ENCODE measurements at places on chromosomes 5 and 9.

- DNase-seq, result no peak
Measured at GRCh38 chr5:167708449-167708848, 583.0 kb upstream of the WWC1 start.

DNA sequence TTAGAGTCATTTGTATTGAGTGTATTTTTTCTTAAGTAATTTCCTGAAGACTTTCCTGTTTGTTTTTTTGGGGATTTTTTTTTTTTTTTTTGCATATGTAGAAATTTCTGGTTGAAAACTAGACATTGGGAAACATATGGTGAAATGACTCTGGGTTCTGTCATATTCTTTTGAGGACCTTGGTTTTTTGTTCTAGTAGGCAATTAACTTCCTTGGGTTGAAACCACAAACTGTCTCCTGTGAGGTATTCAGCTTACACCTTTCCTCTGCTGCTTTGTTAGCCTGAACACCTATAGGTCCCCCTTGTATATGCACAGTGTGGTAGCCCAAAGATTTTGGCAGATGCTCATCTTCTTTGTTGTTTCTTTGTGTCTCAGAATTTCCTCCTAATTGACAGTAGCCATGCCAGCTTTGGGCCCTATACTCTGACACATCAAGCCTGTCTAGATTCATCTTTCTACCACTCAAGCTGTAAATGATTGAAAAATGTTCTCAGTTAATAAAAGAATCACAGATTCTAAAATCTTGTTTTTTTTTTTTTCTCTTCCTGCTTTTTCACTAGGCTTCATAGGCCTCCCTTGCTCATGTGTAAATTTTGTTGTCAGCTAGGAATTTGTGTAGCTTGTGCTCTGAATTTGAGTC is 140.6 kb downstream of the COMMD10 start:
- peak; percentile 1 for DNase-seq

DNA sequence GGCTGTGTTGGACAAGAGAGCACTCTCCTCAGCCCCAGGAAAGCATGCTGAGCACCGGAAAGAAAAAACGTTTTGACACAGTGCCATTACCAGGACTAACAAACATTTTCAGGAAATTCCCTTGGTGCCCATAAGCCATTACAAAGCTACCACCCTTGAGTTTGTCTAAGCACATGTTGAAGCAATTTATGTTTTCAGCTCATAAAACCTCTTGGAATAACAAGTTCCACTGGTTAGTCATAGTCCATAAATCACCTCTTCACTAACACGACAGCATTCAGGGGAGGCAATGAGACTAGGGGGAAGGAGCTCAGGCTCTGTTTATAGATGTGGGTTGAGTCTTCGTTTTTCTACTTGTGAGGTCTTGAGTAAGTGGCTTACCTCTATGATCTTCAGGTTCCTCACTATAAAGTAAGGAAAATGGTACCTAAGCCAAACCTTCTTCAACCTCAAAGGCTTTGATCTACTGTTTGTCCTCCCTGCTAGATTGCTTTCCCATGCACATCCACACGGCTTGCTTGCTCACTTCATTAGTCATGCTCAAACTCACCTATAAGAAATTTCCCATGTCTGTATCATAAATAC is 65.4 kb downstream of the DRD1 start:
- DNase-seq, result no peak

DNA sequence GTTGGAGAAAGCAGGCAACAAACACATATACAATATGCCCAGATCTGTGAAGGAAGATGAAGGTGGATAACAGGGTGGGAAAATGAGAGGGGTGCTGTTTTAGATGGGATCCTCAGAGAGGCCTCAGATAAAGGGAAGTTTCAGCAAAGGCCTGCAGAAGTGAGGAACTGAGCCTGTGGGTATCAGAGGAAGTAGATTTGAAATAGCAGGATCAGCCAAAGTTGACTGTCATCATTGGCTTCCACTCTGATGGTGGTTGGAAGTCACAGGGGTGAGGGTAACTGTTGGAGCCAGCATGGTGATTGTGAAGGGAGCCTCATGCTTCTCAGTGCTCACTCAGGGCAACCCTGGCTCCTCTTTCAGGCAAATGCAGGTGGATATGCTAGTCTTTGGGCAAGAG is 607.2 kb upstream of the CLINT1 start:
- no peak for DNase-seq

GRCh38 chr9:85478847-85479246 is 262.9 kb downstream of the AGTPBP1 start:
- no peak for DNase-seq

- peak; percentile 91 for DNase-seq
Measured at GRCh38 chr9:125538092-125538473, 168.9 kb downstream of the MAPKAP1 start.

- no peak for DNase-seq
Measured at GRCh38 chr9:98786750-98787510, 9.4 kb downstream of the ANKS6 start.

DNA sequence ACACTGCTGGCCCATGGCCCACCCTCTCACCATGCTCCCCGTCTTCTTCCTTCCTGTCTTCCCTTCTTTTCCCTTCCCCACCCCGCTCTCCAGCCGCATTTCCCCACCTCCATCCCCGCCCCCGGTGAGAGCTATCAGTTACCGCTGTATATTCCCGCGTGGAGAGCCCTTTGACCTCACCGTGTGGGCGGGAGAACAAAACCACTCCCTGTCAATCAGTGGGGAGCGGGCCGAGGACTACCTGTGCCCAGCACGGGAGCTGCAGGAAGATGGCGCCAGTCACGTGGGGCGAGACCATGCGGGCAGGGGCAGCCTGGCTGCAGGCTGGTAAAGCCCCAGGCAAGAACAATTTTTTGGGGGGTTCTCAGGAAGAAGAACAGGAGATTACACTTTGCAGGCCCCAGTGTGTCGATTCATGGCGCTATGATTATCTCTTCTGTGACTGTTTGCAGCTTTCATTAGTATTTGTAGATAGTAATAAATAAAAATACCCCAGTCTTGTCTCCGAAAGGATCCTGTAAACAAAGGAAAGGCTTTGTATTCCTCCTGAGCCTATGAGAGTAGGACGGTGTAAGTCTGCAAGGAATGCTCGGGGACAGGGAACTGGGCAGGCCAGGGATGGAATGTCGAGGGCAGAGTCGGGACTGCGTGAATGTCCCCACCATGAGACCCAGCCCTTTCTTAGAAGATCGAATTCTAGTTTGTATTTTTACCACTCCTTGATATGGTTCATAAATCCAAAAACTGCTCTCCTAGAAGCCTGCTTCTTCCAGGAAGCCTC is 14.8 kb upstream of the DMRT1 start:
- no peak for DNase-seq

GRCh38 chr5:84057211-84057610 is 327.5 kb downstream of the EDIL3 start:
- no peak for DNase-seq

- no peak for DNase-seq
Measured at GRCh38 chr5:59180515-59180914, 597.6 kb downstream of the RAB3C start.

DNA sequence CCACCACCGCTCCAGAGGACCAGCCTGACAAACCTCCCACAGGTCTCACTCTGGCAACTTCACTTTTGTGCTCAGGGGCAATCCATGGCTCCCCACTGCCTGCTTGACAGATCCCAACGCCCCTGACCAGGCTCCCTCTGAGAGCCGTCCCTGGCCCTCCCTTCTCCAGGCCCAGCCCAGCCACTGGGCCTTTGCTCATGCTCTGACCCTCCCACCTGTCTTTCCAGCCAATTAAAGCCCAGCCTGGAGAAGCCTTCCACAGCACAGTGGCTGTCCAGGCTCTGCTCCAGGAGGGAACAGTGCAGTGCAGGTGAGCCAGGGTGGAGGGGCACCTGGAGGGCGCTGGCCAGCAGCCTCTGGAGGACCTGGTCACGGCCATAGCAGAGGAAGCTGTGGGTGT is 3.3 kb downstream of the ENTPD2 start:
- no peak for DNase-seq

- DNase-seq, result peak; percentile 16
Measured at GRCh38 chr5:103120607-103121200, 603 bp downstream of the PPIP5K2 start.

- no peak for DNase-seq
Measured at GRCh38 chr5:54249210-54250028, 61.0 kb downstream of the ARL15 start.

DNA sequence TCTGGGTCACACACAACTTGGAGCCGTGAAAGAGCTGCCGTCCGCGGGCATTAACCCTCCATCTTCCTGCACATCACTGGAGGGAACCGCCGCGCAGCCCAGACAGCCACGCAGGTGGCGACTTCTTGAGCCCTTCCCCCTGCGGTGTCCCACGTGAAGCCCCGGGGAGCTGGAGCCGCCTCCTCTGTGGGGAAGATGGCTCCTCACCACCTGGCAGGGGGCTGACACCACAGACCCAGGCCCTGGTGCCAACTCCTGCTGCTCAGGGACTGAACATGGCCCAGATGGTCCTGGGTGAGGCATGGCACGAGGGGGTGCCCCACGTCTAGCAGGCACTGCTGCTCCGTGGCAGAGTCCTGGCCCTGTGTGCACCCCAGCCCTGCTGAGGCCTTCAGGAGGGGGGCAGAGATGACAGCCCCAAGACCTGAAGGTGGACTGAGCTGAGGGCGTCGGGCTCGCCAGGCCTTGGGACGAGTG is 38.9 kb downstream of the NDUFS6 start:
- DNase-seq, result no peak

DNA sequence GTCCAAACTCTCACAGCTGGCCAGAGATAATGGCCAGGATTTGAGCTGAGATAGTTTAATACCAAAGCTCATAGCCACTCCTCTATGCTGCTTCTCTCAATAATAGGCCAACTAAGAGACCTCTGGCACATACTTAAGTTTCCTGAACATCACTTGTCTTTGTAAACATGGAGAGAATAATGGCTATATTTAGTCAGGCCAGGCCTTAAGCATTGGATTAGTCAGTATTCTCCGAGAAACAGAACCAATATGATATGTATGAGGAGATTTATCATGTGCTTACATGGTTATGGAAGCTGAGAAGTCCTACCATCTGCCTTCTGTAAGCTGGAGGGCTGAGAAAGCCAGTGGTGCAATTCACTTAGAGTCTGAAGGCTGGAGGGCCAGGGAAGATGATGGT is 45.4 kb downstream of the CFAP95 start:
- DNase-seq, result no peak

GRCh38 chr5:140341591-140341990 is 4.8 kb downstream of the HBEGF start:
- no peak for DNase-seq

DNA sequence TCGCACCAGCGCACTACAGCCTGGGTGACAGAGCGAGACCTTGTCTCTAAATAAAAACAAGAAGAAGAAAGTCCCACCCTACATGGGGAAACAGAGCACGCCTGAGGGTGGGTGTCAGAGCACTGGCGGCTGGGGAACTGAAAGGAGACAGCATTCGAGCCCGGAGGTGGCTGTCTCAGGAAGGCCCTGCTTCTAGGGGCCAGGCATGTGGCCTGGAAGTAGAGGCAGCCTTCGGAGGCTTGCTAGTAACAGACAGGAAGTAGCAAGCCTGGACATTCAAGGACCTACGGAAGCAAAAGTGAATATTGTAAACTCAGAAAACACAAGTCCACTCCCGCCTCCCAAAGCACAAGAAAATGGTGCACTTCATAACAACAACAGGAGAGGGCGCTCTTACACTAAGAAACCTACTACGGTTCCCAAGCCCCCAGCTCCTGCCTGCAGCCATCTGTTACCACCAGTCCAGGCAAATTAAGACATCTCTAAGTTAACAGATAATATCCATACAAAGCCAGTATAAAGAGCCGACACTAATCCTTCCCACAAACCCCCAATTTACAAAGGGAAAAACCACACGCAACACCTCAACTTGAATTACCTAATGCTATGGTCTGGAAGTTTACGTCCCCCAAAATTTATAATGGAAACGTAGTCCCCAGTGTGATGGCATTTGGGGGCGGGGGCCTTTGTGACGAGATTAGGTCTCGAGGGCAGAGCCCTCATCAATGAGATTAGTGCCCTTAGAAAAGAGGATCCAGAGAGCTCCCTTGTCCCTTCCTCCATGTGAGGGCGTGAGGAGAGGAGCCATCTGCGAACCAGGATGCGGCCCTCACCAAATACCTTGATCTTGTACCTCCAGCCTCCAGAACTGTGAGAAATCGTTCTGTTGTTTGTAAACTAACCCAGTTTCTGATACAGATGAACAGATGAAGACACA is 7.7 kb downstream of the RASGEF1C start:
- DNase-seq, result peak; percentile 38

- DNase-seq, result no peak
Measured at GRCh38 chr9:130660683-130661450, 3.5 kb upstream of the PRDM12 start.

DNA sequence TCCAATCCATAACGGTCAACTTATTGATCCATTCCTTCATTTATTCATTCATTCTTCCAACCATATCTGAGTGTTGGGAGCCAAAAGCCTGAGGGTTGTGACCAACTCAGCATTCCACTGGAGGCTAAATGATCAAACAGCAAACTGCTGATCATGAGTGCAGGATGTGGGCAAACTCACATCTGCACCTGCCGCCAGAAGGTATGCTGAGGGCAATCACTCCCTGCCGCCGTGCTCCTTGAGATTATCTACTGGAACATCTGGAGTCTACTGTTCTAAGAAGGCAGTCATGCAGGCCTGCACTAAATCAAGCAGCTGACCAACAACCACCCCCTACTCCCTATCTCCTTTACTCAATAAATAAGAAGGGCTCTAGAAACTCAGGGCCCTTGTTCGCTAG is 184.0 kb downstream of the TTLL11 start:
- DNase-seq, result no peak

- DNase-seq, result no peak
Measured at GRCh38 chr9:72864327-72864726, 88.5 kb downstream of the ALDH1A1 start.

DNA sequence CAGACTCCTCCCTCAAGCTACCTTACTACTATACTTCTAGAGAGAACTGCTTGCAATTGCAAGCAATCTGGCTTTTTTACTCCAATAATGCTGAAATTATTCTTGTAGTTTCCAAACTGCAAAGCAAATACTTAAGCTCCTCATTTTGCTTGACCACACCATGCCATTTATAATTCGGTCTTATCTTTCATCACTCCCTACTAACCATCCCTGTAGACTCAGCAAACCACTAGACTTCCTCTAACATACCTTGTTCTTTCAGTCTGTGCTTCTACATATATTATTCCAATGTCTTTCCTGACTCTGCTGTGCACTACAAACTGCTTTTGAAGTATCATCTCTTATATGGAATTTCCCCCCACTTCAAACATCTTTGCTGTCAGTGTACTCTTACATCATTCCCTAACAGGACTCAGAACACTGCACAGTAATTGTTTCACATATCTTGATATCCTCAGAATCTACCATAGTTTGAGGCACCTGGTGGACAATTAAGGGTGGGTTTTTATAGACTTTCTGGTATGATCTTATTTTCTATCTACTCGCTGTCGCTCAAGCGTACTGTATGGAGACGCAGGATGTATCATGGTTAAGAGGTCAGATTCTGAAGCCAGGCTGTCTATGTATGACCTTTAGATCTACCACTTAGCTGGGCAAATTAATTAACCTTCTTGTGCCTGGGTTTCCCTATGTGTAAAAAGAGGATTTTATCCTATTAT is 2.8 kb downstream of the IL6ST start:
- peak; percentile 36 for DNase-seq

DNA sequence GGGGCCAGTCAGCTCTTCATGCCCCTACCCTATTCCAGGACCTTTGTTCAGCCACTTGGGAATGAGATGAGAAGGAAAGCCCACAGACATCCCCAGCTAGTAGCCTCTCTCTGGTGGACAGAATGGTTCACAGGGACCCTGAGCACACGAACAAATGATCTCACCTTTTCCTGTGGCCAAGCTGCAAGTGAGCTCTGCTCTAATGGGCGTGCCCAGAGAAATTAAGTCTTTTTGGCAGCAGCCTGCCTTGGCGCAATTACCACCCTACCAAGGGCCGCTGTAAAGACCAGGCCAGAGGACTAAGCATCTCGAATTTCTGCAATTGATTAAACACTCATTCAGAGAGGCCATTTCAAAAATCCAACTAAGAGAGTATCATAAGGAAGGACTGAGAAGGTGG is 56.0 kb downstream of the WHRN start:
- no peak for DNase-seq

Measured in fibroblast of pulmonary artery (primary cell).